ENCODE measurements at places on chromosomes 4 and X.

GRCh38 chr4:158741326-158742021 lies 18.3 kb upstream of the PPID start:
- DNase-seq: no peak

GRCh38 chrX:499870-500364 lies 113.2 kb upstream of the PPP2R3B start:
- DNase-seq: no peak

GRCh38 chr4:93018243-93018642 lies 714.5 kb downstream of the GRID2 start:
- peak; percentile 4 for DNase-seq

DNA sequence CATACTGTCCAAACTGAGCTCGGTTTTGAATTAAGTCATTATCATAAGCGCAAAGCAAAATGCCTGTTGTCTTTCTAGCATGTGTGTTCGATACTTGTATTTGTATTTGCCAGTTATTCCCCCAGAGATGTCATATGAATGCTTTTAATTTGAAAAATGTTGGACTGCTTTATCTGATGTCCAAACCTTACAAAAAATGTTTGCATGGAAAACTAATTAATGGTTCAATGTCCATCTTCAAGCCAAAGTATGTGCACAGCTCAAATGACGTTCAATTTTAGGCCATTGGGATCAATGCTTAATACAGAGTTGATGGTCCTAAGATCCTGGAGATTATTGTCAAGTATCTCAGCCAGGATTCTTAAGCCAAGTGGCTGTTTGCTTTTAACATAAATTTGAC lies 17.2 kb upstream of the HPGDS start:
- no peak for DNase-seq

DNA sequence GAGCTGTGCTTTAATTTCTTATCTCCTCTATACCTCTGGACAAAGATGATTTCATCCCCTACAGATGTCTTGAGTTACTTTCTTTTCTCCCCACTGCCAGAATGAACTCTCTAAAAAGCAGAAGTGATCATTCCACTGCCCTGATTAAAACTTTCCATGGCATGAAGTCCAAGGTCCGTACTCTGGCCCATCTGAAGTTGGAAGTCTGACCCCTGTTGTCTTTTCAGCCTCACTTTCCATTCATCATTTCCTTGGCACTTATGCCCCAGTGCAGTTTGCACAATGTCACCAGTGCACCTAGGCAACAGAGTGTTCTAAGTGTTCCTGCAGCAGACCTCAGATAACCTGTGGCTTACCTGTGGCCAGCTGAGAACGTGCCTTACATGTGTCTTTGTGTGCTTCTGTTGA lies 242.4 kb downstream of the FRAS1 start:
- no peak for DNase-seq

GRCh38 chrX:38664285-38664684 lies 102.9 kb downstream of the TSPAN7 start:
- peak; percentile 56 for DNase-seq

GRCh38 chr4:108135549-108136209 lies 33.1 kb downstream of the LEF1 start:
- no peak for DNase-seq

- no peak for DNase-seq
These were observed 22.7 kb downstream of the JADE1 start for GRCh38 chr4:128832243-128832625.

GRCh38 chrX:17291171-17291900 lies 83.7 kb upstream of the NHS start:
- DNase-seq: peak; percentile 64

DNA sequence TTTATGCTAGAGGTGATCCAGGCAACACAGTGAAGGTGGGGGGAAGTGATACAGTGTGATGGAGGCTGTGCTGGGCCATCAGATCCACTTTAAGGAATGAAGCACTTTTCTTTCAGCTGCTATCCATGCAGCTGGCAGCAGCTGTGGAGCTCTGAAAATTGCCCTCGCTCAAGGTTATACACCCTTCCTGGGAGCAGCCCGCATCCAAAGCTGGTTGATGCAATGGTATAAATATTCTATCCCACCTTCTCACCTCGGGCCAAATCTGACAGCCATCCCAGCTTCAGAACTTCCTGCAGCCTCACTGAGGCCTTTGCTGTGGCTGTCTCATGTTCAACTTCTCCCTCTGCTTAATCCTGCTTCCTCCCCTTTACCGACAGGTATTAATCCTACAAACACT lies 18.6 kb downstream of the CXCL13 start:
- DNase-seq: no peak

GRCh38 chr4:87121341-87122065 lies 98.9 kb downstream of the KLHL8 start:
- no peak for DNase-seq

- DNase-seq: no peak
These were observed 63.5 kb upstream of the MAOA start for GRCh38 chrX:43592597-43592996.
